ENCODE measurements at places on chromosomes 1 and 21.

DNA sequence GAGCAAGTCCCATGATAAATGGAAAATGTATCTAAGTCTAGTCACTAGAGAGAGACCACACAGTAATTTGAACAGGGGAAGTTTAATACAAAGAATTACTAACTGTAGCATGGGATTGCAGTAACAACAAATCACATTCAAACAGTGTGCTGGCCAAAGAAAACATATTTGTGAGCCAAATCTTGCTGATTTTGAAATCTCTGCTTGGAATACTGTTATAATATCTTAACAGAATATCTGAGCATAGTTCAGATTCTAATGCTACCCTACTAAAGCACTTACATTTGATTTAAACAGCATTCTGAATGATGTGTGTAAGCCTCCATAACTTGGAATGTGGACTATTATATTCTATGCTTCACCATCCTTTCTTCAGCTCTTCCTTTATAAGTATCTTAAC, 270.0 kb upstream of the BRINP3 start:
- DNase-seq: no peak

GRCh38 chr1:36383240-36383639, 2.5 kb downstream of the STK40 start:
- no peak for DNase-seq

DNA sequence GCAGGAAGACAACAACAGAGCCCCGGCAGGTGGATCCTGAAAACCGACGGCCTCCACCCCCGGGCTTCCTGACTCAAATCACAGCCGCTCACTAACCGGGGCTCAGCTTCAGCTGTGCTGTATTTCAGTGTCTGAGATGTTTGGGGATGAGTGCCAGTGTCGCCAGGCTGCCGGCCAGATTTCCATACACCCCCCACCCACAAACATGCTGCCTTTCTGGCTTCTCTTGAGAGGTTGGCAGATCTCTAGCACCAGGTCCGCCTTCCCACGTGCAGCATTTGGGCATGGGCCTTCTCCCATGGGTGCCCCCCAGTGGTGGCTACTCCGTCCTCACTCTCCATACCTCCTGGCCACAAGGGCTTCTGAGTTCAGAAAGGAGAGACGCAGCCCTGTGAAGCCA, 34.8 kb downstream of the KCNAB2 start:
- no peak for DNase-seq

- no peak for DNase-seq
These were observed 14.6 kb downstream of the OPTC start for GRCh38 chr1:203508463-203509073.

DNA sequence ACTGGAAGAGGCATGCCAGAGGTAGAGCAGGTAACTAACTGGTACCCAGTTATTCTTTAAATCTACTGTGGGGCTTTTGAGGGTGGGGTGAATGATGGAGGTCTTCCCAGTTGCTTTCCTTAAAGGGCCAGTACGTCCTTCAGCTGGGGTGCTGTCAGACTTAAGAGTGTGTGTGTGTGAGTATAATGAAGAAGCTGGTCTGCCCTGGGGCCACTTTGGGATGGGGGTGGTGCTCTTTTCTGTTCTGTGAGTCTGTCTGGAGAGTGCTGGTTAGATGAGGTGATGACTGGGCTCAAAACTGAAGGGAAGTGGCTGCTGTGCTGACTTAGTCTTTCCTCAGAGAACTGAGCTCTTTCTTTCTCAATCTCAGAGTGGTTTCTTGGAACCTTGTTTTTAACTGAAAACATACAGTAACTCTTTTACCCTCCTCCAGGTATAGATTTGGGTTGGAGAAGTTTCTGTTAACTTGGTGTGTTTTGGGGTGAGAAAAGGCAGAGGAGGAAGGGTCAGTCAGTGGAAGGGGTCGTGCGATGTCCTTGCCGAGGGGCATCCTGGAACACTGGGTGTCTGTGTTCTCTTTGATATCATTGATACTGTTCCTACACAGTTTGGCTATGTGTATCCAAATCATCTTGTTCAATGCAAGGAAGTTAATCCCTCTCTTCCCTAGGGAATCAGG, 746 bp downstream of the MACF1 start:
- DNase-seq: no peak

- no peak for DNase-seq
These were observed 46.7 kb downstream of the RGS4 start for GRCh38 chr1:163115887-163116286.

- no peak for DNase-seq
These were observed 361.1 kb downstream of the HHAT start for GRCh38 chr1:210689826-210690225.

DNA sequence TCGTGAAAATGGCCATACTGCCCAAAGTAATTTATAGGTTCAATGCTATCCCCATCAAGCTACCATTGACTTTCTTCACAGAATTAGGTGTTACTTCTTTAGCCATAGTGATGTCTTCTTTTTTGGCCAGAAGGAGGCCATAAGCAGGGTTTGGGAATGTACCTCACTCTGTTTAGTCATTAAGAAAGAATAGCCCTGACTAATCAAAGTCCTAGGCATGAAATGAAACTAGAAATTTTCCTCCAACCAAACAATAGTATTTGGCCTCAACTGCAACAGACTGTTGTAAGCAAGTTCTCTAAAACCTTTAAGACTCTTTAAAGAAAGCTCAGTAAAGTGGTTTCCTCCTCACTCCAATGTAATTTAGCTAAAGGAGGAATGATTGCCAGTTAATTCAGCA, 163.9 kb downstream of the AKT3 start:
- no peak for DNase-seq

- DNase-seq: no peak
These were observed 262.8 kb downstream of the RWDD3 start for GRCh38 chr1:95496773-95497172.

DNA sequence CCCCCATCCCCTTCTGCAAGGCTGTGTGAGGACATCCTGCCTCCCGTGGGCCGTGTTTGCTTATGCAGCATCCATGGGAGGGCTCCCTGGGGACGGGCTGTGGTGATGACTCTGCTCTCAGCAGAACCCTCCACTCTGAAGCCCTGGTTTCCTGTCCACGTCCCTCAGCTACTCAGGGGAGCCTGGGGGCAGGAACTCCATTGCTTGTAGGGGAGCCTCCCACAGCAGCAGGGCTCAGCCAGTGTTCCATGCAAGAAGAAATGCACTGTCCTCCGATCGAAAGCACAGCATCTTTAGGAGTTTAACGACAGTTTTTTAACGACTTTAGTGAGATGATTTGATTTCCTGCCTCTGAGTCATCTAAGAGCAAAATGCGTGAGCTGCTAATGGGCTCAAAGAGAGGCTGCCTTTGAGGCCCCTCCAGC, 8.3 kb upstream of the KCNAB2 start:
- DNase-seq: no peak

DNA sequence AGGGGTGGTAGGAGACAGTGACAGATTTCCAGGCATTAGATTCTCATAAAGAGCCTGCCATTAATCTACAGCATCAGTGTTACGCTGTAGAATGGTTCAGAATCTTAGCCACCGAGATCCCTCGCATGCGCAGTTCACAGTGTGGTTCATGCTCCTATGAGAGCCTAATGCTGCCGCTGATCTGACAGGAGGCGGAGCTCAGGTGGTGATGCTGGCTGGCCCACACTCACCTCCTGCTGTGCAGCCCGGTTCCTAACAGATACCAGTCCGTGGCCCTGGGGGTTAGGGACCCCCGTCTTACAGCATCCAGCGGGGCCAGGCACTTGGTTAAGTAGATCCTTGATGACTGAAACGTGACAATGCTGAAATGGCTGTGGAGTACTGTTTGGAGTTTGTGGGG, 163.6 kb upstream of the C1orf21 start:
- no peak for DNase-seq

DNA sequence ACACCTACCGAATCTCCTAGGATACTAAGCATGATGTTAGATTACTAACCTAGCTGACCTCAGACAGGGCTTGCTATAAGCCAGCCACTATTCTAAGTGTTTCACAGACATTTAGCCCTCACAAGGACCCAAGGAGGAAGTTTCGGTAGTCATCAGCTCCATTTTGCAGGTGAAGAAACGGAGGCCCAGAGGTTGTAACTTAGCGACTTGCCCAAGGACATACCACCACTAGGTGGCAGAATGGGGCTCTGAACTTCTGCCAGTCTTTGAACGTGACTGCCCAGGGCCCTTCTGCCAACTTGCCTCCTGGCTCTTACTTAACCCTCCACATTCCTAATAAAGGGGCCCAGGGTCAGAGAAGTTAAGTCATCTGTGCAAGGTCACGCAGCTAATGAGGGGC, 283.5 kb downstream of the C1orf94 start:
- no peak for DNase-seq
